ENCODE measurements at places on chromosomes 11 and 22.
A peak's percentile ranks its signal among the peaks of the same experiment; 100 is the strongest.

DNA sequence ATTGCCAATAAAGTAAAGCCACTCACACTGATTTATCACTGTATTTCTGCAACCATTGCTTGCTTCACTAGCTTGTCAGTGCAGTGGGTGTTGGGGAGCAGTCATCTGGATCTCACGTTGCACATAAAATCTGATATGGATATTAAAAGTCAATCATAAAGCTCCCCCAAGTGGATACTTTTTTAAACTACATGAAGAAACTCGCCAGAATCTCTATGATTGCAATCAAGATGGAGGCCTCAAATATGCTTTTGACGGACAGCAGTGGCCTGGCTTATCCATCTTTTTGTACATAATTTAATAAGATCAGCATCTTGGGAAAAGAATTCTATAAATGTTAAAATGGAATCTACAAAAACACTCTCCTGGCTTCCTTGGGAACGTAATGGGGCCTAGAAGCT lies 137.7 kb downstream of the WT1 start:
- no peak for DNase-seq

- DNase-seq, result no peak
Observed at GRCh38 chr22:20128902-20129746, 2.5 kb upstream of the ZDHHC8 start.

DNA sequence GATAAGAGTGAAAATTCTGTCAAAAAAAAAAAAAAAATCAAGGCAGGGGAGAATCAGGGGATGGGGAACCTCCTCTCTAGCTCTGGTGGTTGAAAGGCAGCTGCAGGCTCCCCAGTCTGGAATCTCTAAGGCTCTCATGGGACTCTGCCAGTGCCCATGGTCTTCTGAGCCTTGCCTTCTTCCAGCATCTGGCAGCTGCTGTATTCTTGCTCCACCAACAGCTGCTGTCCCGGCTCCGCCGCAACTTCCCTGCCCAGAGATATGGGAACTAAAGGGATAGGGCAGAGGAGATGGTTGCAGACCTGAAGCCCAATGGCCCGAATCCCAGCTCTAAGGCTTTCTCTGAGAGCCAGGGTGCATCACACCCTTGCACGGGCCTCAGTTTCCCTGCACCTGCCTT lies 49.5 kb upstream of the PHF21B start:
- DNase-seq, result no peak

- DNase-seq, result no peak
Observed at GRCh38 chr22:31922534-31922933, 21.8 kb upstream of the YWHAH start.

- DNase-seq, result no peak
Observed at GRCh38 chr22:20408891-20409290, 14.9 kb downstream of the ZNF74 start.

DNA sequence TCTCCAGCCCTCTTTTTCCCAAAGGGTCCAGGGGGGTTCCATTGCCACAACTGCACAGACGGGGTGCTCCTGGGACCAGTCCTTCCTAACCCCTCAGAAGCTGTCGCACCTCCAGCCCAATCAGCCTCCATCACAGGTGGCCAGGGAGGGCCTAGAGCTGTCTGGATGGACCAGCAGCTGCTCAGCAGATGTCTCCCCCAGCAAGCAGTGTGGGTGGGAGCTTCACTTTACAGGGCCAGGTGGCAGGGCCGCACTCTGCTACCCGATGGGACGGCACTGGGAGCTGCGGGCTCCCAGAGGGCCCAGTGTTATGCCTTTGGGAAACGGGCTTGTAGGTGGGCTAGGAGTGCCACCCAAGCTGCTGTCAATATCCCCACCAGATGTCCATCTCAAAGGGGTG lies 120.5 kb downstream of the DSCAML1 start:
- no peak for DNase-seq

DNA sequence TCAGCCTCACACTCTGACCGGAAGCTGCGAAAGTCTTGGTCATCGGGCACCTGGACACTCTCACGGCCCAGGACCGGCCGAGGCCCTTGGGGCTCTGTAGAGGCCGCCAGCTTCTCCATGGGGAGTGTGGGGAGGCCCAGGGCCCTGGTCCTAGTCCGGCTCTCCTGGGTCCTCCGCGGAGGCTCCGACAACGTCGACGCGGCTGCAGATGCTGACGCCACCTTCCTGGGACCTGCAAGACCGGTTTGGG lies 12.9 kb downstream of the STARD10 start:
- DNase-seq, result no peak

DNA sequence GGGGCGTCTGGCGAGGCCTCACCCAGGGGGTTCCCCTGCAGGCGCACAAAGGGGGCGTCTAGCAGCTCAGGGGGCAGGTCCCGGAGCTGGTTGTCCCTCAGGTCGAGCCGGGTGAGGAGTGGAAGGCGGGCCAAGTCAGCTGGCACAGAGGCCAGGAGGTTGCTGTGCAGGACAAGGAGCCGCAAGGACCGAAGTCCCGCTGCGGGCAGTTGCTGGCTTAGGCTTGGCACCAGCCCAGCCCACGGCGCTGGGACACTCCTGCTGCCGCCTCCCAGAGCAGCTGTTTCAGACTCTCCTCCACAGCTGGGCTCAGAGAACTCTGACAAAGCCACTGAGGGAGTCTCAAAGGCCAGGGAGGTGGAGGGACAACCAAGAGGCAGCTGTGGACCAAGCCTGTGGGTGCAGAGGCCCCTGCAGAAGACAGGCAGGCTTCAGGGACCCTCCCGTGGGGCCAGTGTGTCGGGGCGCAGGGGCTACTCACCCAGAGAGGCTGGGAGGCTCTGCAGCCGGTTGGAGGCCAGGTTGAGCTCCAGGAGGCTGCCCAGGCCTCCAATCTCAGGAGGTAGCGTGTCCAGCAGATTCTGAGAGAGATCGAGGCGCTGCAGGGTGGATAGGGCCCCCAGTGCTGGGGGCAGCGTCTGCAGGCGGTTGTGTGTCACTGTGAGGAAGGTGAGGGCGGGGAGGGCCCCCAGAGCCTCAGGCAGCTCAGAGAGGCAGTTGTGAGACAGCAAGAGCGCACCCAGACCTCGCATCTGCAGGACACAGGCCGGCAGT lies 2.2 kb downstream of the PIDD1 start:
- DNase-seq, result no peak

DNA sequence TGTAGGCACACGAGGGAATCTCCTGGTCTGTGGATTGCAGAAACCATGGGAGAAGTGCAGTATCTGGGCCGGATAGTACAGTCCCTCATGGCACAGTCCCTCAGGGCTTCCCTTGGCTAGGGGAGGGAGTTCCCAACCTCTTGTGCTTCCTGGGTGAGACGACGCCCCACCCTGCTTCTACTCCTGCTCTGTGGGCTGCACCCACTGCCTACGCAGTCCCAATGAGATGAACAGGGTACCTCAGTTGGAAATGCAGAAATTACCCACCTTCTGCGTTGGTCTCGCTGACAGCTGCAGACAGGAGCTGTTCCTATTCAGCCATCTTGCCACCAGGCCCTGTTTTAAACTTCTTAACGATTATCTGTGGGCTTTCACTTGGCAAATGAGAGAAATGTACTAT lies 157.2 kb upstream of the CARD18 start:
- no peak for DNase-seq

DNA sequence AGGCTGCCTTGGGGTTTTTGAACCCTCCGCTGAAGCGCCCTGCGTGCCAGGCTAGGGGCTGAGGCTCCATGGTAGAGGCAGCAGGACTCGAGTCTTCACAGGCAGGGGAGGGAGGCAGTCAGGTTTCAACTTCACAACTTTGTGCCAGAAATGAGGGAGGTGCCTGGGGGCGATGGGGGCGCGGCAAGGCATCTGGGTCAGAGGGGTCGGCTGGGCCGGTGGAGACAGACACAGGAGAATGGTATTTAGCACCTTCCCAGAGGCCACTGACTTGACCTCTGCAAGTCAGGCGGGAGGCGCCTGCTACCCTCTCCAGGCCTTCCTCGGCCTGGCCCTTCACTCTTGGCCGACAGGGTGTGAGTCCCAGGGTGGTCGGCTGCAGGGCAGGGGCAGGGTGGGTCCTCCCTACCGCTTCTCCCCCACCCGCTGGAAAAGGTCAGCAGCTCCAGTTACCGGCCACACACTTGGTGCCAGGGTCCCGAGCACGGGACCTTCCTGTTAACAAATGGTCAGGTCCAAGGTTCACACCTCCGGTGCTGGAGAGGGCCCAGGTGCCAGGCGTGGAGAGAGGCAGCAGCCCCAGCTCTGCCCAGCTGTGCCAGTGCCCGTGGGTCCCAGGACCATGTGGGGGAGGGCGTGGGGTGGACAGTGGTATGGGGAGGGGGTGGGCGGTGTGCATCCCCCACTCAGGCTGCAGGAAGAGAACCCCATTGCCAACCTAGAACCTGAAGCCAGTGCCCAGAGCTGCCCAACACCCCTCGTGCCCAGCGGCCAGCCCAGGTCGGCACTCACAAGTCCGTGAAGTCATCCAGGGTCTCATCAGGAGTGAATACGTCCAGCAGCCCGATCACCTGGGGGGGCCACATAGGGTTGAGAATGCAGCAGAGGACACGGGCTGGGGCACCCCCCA lies 3.8 kb downstream of the MAPK12 start:
- DNase-seq, result no peak

GRCh38 chr11:16406226-16406625 lies 49.9 kb upstream of the SOX6 start:
- no peak for DNase-seq

- no peak for DNase-seq
Observed at GRCh38 chr11:27864611-27865010, 164.4 kb upstream of the BDNF start.

GRCh38 chr11:63907063-63907462 lies 9.9 kb downstream of the RCOR2 start:
- no peak for DNase-seq

GRCh38 chr11:66371627-66372415 lies at the start of gene SLC29A2:
Gene SLC29A2 (minus strand): TSS chr11:66371760. CDS start chr11:66371591, 169 bp downstream.
- DNase-seq, result peak; percentile 85

DNA sequence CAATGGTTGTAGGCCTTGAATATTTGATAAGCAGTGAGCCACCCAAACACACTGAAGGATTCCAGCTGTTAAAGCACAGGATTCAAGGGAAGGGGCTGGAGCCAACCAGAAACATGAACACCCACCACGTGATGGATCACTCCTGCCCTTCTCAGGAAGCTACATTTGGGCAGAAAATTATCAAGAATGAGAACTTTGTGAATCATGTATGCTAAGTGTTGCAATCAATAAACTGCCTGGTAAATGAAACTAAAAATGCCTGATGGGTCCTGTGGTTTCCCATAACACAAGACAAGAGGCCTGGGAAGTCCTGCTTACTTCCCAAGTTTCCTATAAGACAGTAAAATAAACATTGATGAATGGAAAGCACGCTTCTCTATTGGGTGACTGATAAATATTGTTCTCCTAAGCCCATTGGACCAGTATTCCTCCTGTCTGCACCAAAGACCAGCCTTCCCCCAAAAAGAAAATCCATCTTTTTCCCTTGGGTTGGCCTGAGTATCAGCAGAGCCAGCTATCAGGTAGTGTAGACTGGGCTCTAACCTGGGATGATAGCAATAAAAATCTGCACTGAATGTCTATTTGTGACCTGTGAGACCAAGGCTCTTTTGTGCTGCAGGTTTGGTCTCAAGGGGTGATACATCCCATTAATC lies 98.4 kb downstream of the CCDC83 start:
- no peak for DNase-seq

DNA sequence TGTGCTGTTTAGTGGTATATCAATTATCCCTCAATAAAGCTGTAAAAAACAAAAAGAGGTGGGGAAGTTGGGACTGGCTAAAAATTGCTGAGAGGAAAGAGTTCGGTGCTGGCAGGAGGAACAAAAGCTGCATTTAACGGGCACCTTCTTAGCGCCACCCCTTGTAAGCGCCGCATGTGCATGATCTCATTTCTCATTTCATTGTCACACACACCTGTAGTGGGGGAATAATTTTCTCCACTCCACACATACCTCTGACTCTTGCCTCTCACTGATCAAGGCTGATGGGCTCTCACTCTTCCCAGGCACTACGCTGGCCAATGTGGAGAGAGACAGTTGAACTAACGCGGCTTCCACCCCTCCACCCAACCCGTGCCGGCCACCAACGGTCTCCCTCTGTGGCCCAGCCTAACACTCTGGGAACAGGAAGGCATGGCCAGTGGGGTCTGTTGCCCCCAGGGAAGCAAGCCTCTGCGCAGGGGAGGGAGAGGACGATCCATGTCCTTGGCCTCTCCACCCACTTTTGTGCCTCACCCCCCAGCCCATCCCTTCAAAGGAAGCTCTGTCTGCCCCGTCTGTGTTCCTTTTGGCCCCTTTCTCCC lies 186.7 kb upstream of the SYT13 start:
- no peak for DNase-seq

GRCh38 chr22:38758276-38758945 lies 2.6 kb upstream of the SUN2 start:
- no peak for DNase-seq

- no peak for DNase-seq
Observed at GRCh38 chr11:66323684-66324083, 6.8 kb upstream of the CD248 start.

- DNase-seq, result no peak
Observed at GRCh38 chr22:43819421-43819921, 7.4 kb upstream of the EFCAB6 start.

DNA sequence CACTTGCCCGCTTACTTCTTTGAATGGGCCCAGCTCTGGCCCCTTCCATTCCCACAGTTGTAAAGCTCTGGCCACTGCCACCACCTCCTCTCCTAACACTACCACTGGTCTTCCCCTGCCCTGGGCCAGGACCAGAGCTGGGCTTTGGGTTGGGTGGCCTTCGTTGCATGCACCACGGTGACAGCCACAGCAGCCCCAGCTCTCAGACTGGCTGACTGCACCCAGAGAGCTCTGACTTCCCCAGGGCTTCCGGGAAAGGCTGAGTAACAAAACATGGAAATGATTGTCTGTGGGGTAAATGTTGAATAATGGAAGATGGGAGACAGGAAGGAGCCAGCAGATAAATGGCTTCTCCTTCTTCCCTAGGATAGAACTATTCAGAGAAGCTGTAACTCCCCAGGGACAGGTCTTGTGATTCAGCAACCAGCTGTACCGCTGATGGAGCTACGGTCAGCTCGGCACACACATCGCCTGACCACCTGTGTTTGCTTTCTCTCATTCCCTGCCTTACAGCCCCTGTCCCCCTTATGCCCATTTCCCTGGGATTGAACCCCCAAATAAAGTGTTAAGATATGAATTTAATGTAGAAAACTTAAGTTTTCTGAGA lies 27.6 kb downstream of the SCN4B start:
- no peak for DNase-seq

- DNase-seq, result no peak
Observed at GRCh38 chr11:119790476-119790875, 61.5 kb upstream of the NECTIN1 start.

GRCh38 chr22:33853200-33854097 lies 66.8 kb downstream of the LARGE1 start:
- DNase-seq, result peak; percentile 4

- DNase-seq, result no peak
Observed at GRCh38 chr11:12229450-12230229, 119.2 kb downstream of the MICAL2 start.

DNA sequence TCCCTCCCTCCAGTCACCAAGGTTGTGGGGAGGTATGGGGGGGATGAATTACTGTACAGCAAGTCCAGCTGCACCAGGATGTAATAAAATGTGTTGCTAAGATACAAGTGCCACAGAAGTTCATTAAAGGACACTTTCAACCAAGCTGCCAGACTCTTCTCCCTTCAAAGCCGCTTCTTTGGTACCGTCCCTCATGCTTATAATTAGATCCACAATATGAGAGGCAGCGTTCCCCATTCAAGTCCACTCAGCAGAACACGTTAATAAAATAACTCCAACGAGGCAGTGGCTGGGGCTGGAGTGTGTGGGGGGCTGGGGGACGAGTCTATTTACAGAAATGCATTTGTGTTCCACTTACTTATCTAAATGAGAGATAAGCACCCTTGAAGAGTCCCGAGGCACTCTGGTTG lies 14.7 kb downstream of the PHF21B start:
- DNase-seq, result no peak

All from KG1 (cell line).